G401 (cell line): ENCODE measurements at places on chromosomes 1 and 21. TPM values are rescaled to one million over a fixed set of nuclear protein-coding genes. Genes with fewer than 3 reads are reported as not detected.

DNA sequence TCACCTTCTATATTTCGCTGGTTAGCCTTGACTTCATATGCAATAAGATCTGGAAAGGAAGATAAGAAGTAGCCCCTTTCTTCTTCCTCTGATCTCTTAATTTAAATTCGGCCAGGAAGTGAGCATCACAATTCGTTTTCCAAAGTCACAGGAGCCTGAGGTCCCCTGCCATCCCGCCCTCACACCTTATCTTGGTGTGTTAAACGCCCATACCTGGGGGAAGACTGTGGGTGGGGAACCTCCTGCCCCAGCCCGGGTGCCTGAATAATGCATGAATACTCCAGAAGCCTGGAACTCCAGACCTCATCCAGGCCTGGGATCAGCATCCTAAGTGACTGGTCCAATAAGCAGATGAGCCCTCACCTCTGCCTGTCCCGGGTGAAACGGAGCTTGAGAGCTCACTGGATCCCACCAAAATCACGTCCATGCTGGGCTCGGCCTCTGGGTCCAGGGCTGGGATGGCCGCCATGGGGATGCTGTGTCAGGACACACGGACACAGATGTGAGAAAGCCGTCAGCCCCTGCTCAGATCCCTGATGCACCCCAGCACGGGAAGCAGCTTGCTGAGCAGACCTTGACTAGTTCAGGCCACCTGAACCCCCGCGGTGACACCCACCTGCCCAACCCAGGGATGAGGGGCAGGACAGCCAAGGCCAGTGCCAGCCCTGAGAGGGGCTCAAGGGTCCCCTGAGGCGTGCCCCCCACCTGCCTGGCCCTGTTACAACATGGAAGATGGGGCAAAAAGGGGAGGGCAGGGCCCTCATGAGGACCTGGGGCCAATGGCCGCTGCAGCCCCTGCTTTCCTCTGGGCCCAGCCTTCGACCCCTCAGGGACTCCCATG is 686 bp downstream of the DNMT3L start:
- no peak for DNase-seq

DNA sequence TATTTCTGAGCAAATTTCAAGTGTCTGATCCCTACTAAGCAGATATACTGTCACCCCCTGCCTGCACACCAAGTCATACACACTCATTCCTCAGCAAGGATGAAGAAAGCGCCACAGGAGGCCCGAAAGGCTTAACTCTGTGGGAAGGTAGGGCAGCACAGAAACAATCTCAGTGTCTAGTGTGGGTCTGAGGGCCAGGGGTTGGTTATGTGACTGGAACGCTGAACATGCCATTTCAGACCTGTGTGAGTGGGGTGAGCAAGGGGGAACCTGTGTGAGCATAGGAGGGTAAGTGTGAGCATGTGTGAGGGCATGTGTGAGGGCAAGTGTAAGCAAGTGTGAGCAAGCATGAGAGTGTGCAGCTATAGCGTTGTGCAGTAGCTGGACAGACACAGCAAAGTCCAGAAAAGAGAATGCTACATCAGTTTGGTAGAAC is 6.2 kb downstream of the ITPKB start:
- no peak for DNase-seq

DNA sequence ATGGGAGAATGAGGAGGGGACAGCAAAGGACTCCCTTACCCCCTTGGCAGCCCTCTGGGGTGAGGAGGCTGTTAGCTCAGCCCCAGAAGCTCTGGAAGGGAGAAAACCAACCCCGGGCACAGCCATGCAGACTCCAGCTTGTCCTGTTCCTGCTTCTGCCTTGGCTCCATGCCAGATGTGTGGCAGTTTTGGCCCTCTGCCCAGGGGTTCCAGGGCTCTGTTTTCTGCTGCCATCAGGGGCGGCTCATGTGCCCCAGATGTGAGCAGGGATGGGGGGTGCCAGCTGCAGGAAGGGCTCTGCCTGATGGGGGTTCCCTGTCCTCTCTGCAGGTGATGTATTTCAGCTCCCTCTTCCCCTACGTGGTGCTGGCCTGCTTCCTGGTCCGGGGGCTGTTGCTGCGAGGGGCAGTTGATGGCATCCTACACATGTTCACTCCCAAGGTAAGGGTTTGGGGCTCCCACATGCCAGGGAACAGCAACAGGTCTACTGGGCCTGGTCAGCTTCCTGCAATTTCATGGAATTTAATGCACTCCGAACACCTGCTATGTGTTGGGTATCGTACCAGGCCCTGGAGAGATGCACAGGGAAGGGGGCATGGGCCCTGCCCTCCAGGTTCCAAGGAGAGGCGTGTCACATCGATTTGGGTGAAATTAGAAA is 26.1 kb downstream of the SLC6A17 start:
- DNase-seq = peak; percentile 55

DNA sequence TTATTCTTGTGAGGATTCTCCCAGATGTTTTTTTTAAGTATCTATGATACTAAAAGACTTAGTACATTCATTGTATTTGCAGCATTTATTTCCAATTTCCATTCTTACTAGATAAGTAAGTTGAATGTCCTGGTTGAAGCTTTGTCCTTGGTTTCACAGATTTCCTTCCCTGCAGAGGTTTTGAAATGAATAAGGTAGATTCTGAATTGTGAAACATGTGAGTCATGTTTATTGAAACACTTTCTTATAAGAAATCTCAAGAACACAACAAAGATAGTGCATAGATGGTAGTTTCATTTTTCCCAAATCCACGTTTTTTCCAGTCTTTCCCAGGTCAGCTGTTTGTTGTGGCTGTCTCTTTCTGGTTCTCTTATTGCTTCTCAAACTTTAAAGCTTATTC is 24.8 kb downstream of the GABPA start:
- no peak for DNase-seq

- DNase-seq = no peak
Measured at GRCh38 chr1:7856345-7856744, 3.5 kb upstream of the UTS2 start.

GRCh38 chr1:156436141-156437036 is 64.2 kb downstream of the MEF2D start:
- peak; percentile 51 for DNase-seq

GRCh38 chr1:224989615-224990014 is 60.1 kb downstream of the DNAH14 start:
- no peak for DNase-seq

DNA sequence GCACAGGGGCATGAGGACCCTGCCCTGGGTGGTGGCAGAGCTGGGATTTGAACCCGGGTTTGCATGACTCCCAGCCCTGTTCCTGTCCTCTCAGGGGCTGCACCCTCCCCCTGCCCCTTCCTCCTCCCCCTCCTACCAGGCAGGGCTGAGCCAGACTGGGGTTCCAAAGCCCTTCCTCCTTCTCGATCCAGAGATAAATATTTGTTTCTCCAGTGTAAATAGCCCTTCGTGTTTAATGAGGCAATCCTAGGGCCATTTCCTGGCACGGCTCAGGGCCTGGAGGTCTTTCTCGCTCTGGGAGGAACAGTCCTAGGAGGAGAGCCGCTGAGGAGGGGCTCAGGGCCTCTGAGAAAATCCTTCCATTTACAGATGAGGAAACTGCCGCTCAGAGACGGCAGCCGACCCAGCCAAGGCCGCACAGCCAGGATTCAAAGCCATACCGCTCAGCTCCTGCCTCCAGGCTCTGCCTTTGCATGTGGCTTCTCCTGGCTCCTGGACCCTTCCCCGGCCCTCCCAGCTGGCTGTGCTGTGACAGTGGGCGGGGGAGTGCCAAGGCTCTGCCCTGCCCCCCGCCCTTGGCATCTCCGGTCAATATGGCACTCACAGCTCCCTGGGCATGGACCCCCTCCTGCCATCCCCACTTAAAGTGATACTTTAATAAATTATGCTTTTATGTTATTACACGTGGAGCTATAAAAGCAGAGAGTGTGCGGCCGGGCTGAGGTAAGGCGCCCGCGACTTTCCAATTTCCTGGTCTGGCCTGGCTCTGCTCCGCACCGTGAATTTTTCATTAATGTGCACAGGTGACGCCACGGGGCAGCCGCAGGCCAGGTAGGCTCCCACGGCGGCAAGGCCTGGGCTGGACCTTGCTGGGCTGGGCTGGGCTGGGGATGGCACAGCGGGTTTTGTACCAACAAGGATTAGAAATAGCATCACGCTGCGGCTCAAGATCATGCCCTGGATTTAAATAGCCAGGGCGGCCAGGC is 114.7 kb upstream of the WNT4 start:
- no peak for DNase-seq

- no peak for DNase-seq
Measured at GRCh38 chr1:208100106-208100505, 144.1 kb downstream of the PLXNA2 start.

- DNase-seq = no peak
Measured at GRCh38 chr21:19468991-19469715, 1065.6 kb upstream of the TMPRSS15 start.

GRCh38 chr21:24290151-24290833 is 1317.0 kb downstream of the MRPL39 start:
- no peak for DNase-seq

GRCh38 chr1:75985827-75986226 is 53.6 kb upstream of the ASB17 start:
- no peak for DNase-seq

Gene KIAA0040
- not detected in 2 replicates for total RNA-seq

Gene SERPINC1
- not detected in 2 replicates for total RNA-seq

Gene ERICH3
- total RNA-seq = not detected in 2 replicates

Gene ZYG11A
- total RNA-seq = 8.6 and 10.2 TPM in 2 replicates

Gene TRPM2
- 0.12 TPM in 1 of 2 replicates, not detected in the other for total RNA-seq
